ENCODE measurements at places on chromosomes 3 and 15.

GRCh38 chr3:38207254-38208003 lies 42.1 kb downstream of the OXSR1 start:
- DNase-seq: no peak

DNA sequence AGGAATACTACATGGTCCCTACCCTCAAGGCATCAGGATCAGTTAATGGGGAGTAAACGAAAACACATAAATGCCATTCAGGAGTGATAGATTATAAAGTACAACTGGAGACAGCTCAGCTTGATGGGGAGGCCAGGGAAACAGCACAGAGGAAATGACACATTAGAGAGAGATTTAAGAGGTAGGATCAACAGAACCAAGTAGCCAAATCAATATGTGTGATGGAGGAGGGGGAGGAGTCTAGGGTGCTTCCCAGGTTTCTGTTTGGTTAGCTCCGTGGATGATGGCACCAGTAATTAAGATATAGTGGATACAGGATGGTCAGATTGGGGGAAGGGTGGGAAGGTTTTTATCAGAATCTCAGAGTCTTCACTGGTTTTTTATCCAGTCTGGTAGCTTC lies 229.5 kb upstream of the ROPN1 start:
- no peak for DNase-seq

- no peak for DNase-seq
Measured at GRCh38 chr3:65128346-65128745, 440.5 kb upstream of the ADAMTS9 start.

DNA sequence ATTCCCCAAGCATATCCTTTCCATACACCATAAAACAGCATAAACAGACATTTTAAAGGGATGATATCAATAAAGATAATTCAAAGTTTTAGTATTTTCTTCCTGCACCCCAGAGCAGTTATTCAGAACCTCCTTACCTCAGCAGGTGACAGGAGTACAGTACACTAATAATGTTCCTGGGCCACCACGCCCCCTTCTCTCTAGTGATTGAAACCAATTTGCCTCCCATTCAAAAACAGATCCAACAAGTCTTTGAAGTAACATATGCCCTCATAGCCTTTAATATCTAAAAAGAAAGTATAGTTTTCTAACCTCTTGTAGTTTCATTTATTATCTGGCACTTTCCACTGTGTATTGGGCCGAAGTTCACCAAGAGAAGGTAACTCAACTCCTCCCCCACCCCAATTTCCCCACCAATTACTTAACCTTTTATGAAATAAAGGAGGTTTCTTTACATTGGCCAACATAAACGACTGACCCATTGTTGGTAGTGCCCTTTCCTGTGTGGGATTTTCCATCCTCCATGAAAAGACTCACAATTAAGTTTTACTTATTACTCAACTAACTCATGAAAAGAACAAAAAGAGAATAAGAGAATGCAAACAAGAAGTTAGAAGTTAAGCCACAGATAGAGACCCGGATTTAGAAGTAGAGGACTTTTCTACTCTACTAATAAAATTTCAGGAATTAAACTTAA lies 5.0 kb upstream of the ATP8B4 start:
- DNase-seq: peak; percentile 84

- DNase-seq: peak; percentile 29
Measured at GRCh38 chr15:56732135-56732885, 999 bp downstream of the ZNF280D start.

GRCh38 chr3:39412668-39413260 lies 6.2 kb downstream of the RPSA start:
- DNase-seq: no peak

- no peak for DNase-seq
Measured at GRCh38 chr15:63323798-63324563, 46.6 kb downstream of the APH1B start.

DNA sequence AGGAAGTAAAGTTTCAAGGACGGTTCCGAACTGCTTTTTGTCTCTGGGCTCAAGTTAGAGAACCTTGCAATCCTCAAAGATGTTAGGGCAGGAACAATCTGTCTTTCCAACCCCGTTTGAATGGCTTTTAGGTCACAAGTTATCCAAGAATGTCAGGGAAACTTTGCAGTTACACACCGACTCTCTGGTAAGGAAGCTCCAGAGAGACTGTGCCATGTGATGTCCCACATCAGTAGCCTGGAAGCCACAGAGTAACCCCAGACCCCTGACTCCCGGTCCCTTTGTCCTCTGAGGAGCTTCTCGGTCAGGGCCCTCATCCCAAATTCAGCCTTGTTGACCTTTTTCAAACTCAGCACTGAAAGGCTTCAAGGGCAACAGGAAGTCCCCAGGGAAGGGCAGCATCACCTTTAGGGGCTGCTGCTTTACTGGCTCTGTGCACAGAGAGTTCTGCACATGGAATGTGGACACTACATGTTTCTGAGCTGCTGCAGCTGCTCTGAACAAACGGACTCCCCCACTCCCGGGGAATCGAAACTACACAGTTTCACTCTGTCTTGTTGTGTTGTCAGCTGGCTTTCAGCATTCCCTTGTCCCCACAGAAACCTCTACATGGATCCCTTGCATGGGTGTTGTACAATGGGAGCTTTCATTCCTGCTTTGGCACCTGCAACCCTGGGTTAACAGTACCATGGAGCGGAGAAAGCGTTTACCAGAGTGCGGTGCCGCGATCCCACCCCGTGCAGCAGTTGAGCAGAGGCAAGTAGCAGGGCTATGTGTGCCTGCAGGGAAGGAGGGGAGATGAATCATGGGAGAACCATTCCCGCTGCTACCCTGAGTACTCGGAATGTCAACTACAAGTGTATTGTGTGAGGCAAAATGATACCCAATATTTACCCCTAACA lies 408.2 kb upstream of the THBS1 start:
- DNase-seq: no peak

DNA sequence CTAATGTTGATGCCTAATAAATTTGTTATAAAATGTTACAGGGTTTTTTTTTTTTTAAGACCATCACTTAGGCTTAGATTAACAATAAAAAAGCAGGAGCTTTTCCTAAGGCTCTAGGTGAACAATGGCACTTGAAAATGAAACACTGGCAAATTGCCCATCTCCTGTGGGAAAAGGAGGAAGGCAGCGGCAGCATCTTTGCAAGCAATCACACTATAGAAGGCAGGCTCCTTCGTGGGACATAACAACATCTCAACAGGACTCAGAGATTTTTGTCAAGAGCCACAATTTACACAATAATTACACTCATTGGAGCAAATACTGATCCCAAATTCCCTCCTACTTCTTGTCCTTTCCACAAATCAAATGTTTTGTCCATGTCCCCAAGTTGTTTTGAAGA lies 646.7 kb downstream of the ROBO2 start:
- peak; percentile 68 for DNase-seq

DNA sequence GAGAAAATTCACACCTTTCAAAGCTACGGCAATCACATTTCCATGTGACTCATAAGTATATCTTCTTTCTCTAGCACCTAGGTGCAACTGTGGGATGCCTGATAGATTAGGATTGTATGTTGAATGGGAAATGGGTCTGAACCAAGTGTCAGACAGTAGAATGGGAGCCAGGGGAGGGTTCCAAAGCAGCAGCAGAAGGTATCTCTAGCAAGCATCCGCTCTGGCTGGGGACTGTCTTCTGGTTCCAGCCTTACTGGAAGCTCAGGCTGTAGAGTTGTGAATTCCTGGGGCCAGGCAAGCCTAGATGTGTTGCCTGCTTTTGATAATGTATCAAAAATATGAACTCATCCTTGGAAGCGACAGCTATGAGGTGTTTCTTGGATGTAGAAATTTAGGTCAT lies 2.1 kb upstream of the CHL1 start:
- no peak for DNase-seq

DNA sequence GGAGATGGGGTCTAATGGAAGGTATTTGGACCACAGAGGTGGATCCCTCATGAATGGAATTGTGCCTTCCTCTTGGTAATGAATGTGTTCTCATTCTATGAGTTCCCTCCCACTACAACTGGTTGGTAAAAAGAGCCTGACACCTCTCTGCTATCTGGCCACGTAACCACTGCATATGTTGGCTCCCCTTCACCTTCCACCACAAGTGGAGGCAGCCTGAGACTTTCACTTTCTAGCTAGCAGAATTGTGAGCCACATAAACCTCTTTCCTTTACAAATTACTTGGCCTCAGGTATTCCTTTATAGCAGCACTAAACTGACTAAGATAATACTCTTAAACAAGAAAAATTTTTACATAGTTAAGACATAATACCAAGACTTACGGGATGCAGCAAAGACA lies 155.3 kb downstream of the NR1I2 start:
- DNase-seq: no peak

DNA sequence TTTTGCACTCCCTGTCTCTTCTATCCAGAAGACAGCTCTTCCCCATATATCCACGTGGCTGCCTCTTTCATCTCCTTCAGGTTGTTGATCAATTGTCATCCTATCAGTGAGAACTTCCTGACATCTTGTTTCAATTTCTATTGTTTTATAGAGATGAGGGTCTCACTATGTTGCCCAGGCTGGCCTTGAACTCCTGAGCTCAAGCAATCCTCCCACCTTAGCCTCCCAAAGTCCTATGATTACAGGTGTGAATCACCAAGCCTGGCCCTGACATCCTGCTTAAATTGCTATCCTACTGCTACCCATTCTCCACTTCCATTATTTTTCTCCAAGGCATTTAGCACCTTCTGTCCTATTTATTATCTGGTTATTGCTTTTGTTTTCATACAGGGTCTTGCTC lies 44.9 kb upstream of the IREB2 start:
- DNase-seq: no peak

DNA sequence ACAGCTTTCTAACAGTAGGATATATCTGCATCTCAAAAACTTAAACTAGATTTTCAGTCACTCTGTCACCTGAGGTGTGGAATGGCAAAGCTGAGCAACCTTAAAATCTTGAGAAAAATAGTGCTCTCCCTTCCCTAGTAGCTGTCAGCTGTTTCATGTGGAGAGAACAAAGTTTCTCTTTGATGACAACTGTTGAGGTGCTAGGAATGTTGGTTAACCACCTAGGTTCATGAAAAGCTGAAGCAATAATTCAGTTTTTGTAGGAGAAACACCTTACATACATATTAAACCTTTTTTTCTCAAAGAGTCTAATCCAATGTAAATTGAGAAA lies 40.8 kb downstream of the TCF12 start:
- no peak for DNase-seq

DNA sequence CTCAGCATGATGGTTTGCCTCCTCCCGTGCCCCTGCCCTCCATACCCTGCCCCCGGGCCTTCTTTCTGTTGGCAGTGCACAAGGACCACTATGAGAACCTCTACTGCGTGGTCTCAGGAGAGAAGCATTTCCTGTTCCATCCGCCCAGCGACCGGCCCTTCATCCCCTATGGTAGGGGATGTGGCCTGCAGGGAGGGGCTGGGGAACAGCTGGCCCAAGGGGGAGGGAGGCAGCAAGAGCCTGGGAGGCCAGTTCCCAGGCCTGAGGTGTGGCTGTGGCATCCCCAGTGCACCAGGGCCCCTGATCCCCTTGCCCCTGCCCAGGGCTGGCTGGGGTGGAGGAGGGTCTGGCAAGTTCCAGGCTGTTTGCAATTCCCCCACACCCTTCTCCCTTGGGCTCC lies 2.6 kb upstream of the PLA2G4B start:
- DNase-seq: no peak

DNA sequence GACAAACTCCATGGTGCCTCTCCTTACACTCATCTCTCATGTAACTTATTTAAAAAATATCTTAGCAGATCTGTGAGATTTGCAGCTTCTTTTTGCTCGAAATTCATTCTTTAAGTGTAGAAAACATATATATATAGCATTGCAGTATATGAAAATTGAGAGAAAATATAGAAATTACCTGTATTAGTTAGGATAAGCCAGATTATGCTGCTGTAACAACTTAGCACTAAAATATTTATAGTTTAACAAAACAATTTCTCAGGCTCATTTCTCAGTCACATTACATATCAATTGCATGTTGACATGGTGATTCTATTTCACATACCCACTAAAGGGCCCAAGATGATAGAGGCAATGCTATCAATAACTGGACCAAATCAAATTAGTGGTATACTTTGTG lies 54.7 kb downstream of the NR2F2 start:
- DNase-seq: no peak

DNA sequence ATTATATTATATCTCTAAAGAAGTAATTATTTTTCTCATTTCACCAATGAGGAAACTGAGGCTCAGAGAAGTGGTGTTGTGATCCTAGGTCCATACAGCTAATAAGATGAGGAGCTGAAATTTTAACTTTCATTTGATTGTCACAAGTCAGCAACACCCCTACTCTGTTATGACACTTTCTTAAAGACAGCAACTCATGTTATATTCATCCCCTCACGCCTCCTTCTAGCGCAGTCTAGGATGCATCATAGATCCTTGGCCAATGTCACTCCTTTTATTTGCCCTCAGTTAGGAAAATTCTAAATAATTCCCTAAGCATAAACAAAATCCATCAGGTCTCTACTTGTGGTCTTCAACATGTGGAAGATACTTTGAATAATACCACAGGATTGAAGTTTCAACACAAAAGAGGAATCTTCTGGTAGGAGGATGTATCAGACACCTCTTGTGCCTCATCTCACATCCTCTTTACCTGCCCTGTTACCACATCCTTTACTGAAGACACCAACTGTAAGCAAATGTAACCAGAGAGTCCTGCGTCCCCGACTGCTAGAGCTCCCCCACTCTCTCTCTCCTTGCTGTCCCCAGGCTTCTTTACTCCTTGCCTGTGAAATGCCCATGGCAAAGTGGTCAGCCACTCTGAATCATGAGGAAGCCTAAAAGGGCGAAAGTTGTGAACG lies 53.7 kb downstream of the TRIM42 start:
- DNase-seq: no peak

DNA sequence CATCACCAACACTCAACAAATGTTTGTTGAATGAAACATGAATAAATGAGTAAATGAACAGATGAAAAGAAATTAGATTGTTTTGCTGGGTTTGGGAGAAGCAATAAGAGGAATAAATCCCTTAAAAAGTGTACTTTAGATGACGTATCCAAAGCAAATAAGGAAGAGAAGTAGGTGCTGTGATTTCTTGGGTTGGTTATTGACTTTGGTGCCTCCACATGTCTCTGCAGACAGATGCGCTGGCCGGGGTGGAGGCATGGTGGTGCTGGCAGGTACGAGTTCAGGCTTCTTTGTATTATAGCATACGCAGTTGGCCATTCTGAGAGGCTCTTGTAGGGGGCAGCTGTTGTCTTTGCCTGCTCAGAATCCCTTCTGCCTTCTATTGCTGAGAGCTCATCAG lies 178.9 kb downstream of the POLR2M start:
- no peak for DNase-seq

- no peak for DNase-seq
Measured at GRCh38 chr3:58784425-58784824, 117.9 kb upstream of the FAM3D start.

GRCh38 chr3:183275418-183275817 lies 22.4 kb downstream of the B3GNT5 start:
- no peak for DNase-seq

- DNase-seq: no peak
Measured at GRCh38 chr15:73809728-73810501, 56.8 kb upstream of the INSYN1 start.

DNA sequence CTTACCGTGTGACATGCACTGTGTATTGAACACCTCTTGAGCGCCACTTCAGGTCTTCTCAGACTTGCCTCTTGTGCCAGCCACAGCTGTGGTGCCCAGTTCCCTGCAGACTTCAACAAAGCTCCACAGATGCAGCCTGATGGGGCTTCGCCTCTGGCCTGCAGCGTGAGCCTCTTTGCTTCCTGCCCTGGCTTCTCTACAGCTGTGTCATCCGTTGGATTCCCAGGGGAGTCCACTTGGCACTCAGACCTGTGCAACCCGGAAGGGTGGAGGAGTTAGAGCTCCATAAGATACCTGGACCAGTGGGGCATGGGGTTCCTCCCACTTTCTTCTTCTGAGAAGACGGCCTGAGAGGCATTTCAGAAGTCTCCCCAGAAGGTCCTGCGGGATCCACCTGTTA lies 57.7 kb upstream of the BNIP2 start:
- no peak for DNase-seq

GRCh38 chr3:13559764-13560525 lies 11.0 kb downstream of the FBLN2 start:
- no peak for DNase-seq
